ENCODE measurements at places on chromosomes 12 and 14. TPM values are rescaled to one million over a fixed set of nuclear protein-coding genes. Genes with fewer than 3 reads are reported as not detected.

DNA sequence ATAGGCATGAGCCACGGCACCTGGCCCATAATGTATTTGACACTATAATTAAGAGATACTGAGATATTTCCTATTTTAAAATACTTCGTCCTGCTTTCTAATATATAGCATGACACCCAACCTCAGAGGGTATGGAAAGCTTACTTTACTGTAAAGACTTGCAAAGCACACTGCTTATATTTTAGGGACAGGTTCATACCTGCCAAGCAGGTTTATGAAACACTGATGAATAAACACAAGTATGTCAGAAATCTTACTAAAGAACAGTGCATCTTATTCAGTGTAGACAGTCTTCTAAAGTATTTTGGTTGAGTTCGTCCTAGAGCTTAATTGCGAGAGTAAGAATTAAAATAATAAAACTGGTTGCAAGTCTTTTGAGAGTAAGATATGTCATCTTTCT, 65.4 kb downstream of the PPFIBP1 start:
- H3K27ac ChIP-seq = no peak overlapping the region
- H3K27me3 ChIP-seq = no peaks in the 10 kb centered on the region
- no peaks in the 10 kb centered on the region for H3K4me1 ChIP-seq
- H3K36me3 ChIP-seq = no peaks in the 10 kb centered on the region
- no peak for DNase-seq

GRCh38 chr12:28967426-28967825, 181.7 kb upstream of the FAR2 start:
- no peak overlapping the region for H3K4me3 ChIP-seq
- H3K27ac ChIP-seq = no peak overlapping the region
- H3K4me1 ChIP-seq = no peaks in the 10 kb centered on the region
- DNase-seq = no peak
- no peaks in the 10 kb centered on the region for H3K36me3 ChIP-seq

Gene CLEC2A
- total RNA-seq = not detected

GRCh38 chr12:124359671-124360581, 65.0 kb downstream of the RFLNA start:
- DNase-seq = peak; percentile 73
- peak overlapping the region; percentile 71 for H3K27ac ChIP-seq
- H3K4me1 ChIP-seq = peaks cover 27% of the 10 kb centered on the region

Gene HOXC12
- not detected for total RNA-seq

Gene PTPN6
- 70.8 TPM for total RNA-seq

- DNase-seq = no peak
- no peaks in the 10 kb centered on the region for H3K36me3 ChIP-seq
- no peak overlapping the region for H3K27ac ChIP-seq
- no peaks in the 10 kb centered on the region for H3K27me3 ChIP-seq
- no peak overlapping the region for H3K4me3 ChIP-seq
Measured at GRCh38 chr12:94516985-94517384, 57.3 kb upstream of the CEP83 start.

- H3K4me1 ChIP-seq = no peaks in the 10 kb centered on the region
- H3K36me3 ChIP-seq = peaks cover 73% of the 10 kb centered on the region
- no peak for DNase-seq
- no peak overlapping the region for H3K4me3 ChIP-seq
Measured at GRCh38 chr12:132746613-132747012, 15.0 kb downstream of the ANKLE2 start.

Gene PTPRR
- total RNA-seq = 0.50 TPM

- no peak for DNase-seq
- no peaks in the 10 kb centered on the region for H3K36me3 ChIP-seq
- H3K27me3 ChIP-seq = no peaks in the 10 kb centered on the region
Measured at GRCh38 chr14:78631551-78631950, 461.4 kb downstream of the NRXN3 start.

GRCh38 chr14:22159957-22160356, 429.1 kb downstream of the DAD1 start:
- H3K36me3 ChIP-seq = no peaks in the 10 kb centered on the region
- no peak overlapping the region for H3K27ac ChIP-seq
- H3K4me3 ChIP-seq = no peak overlapping the region
- H3K4me1 ChIP-seq = no peaks in the 10 kb centered on the region

DNA sequence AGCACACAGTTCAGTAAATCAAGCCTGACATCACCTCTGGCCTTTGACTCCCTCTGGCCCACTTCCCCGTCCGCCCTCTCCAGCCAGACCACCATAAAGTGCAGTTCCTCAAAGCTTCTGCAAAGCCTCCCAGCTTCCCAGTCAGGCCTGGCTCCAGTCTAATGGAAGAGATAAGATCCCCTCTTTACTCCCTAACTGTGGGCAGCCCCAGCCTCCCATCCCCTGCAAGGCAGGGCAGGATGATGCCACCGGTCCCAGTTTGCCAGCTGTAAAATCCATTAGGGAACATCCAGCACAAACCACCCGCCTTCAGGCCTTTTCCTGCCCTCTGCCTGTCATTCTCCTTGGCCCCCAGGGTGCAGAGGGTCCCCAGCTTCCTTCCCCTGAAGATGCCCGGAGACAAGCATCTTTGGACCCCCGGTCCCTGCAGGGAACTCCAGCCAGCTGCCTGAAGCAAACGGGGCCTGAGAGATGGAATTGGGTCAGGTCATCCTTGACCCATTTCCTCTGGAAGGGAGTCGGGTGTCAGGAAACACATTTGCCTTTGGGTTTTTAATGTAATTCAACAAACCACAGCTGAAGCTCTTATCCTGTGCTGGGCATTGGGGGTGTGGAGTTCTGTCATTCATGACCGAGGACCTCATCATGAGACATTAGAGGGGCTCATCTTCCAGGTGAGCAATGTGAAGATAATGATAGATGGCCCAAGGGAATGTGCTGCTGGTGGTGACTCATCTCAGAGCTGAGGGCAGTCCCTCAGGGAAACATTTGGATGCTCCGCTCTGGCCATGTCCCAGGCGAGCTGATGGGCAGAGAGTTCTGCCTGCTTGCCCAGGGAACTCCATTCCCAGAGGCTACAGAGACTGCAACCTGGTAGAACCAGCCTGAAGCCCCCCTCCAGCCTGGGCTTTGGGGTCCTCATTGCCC, 93.8 kb upstream of the CLMN start:
- H3K4me3 ChIP-seq = no peak overlapping the region
- H3K27me3 ChIP-seq = no peaks in the 10 kb centered on the region
- peaks cover 7% of the 10 kb centered on the region for H3K4me1 ChIP-seq
- no peak overlapping the region for H3K27ac ChIP-seq

All from kidney (tissue), 22 donors.